Stimulated activated CD4-positive, alpha-beta T cell treated with anti-CD3 and anti-CD28 coated beads, TNF-alpha, amount 100 ng/mL, for 1 hour (primary cell): ENCODE measurements at places on chromosomes 6 and 20.

DNA sequence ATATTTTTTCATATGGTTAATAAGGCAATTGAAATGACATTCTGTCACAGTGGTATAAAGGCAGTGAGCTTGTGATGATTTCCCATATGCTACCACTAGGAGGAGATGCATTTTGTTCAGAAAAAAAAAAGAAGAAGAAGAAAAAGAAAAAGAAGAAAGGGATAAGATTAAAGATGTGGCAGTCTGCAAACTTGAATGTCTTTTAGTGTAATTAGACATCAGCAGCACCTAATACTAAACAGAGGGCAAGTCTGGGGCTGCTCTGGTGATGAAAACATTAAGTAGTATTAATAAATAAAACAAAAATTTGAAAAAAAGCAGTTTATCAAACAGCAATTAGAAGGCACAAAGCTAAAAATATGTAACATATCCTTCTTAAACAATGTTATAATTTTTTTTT lies 95.4 kb upstream of the DEFB112 start:
- DNase-seq, result no peak

DNA sequence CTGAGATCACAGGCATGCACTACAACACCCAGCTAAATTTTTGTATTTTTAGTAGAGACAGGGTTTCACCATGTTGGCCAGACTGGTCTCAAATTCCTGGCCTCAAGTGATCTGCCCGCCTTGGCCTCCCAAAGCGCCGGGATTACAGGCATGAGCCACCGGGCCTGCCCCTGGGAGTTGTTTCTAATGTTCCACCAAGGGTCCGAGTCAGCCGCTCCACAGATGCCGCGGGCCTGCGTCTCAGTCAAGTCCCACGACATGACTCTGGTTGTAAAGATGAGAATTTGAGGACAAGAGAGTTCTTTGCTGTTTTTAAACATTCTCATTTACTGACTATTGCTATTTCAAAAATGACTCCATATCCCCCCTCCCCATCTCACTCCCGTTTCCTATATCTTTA lies 30.8 kb downstream of the BNIP5 start:
- DNase-seq, result no peak

GRCh38 chr6:107632381-107633136 lies 142.6 kb downstream of the SOBP start:
- DNase-seq, result no peak

DNA sequence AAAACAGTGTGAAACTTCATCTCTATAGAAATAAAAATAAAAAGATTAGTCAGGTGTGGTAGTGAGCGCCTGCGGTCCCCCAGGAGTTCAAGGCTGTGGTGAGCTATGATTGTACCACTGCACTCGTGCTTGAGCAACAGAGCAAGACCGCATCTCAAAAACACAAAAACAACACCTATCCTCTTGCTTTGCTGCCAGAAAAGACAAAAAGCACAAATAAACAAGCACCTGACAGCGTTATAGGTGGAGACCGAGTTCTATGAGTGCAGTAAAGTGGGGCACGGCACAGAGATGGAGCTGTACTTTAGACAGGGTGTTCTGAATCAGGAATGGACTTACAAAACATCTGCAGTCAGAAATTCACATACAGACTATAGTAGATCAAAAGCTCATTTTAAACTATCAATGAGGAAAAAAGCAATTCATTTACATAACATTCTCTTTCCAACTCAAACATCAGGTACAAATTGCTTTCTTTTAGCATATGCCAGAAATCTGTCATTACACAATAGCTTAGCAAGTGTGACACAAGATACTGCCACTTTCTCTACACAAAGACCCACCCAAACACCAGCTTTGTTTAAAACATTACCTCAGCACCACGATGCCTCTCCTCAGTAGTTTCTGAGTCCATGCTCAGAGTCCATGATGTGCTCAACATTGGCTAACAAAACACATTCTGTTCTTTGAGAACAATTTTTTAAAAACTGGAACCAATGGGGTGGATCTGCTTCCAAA lies 10.1 kb downstream of the EZR start:
- no peak for DNase-seq

GRCh38 chr20:32052778-32053362 lies 828 bp downstream of the HCK start:
- no peak for DNase-seq

GRCh38 chr20:5002077-5002413 lies 735 bp upstream of the SLC23A2 start:
- DNase-seq, result no peak

DNA sequence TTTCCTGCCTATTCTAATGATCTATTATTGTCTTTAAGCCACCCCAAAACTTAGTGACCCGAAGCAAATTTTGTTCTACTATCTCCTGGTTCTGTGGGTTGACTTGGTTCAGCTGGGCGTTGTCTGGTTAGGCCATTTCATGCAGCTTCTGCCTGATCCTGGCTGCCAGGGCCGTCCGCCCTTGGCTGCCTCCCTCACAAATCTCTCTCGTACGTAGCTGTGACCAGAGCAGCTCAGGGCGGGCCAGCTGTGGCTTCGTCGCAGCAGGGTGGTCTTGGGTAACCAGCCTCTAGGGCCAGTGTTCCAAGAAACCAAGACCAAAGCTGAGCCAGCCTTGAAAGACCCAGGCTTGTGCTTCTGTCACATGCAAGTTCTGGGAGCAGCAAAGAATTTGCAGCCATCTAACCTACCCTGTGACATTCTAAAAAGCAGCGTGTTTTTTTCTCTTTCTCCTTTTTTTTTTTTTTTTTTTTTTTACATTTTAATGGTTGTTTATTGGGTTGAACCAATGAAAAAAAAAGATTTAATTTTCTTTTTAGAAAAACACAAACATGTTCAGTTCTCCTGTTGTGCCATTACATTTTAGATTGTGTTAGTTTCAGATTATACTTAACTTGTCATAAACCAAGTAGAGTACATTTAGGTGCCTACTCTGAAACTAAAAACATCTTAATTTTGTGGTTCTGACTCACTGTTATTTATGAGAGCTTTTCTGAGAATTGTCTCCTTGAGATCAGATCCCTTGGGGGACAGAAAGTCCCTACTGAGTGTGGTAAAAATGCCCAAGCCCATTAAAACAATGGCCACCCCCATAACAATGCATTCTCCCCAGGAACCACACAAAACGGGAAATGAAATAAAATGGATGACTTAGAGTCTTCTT lies 83.9 kb downstream of the ZDHHC14 start:
- DNase-seq, result no peak

GRCh38 chr6:121451250-121451649 lies 15.8 kb downstream of the GJA1 start:
- no peak for DNase-seq

DNA sequence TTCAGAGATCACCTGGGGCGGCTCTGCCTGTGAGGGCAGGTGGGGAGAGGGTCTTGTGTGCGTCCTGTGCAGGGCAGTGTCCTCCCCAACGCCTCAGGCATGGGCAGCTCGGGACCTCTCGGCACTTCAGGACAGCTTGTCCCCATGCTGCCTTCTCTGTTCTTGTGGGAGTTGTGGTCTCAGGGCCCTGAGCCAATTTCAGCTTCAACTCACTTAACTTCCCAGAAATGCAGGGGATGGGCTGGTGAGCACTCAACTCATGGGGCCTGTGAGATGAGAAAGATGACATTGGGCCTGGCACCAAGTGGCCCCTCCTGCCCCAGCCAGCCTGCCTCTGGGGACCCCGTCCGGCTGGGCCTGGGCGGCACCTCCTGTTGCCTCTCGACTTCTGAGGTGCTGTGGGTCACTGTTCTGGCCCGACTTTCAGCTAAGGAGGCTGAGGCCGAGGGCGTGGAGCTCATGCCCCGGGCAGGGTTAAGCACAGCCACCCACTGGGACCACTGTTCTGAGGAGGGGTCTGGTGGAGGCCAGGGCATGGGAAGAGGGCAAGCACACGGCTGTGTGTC lies 6.7 kb downstream of the RGS19 start:
- no peak for DNase-seq

- DNase-seq, result no peak
These were observed 70.4 kb upstream of the FUCA2 start for GRCh38 chr6:143581835-143582480.

DNA sequence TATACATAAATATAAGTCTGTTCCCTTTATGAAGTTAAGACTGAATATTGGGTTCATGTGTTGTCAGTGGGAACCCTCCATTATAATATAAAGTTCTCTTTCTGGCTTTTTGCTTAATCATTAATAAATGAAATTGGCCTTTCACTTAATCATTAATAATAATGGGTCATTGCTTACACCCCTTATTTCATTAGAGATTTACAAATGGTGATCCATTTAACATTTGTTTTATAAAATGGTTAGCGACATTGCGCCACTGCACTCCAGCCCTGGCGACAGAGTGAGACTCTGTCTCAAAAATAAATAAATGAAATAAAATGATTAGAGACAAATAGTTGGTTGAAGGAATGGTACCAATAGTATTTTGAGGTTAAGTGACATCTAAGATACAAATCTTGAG lies 18.5 kb downstream of the DDX43 start:
- no peak for DNase-seq

DNA sequence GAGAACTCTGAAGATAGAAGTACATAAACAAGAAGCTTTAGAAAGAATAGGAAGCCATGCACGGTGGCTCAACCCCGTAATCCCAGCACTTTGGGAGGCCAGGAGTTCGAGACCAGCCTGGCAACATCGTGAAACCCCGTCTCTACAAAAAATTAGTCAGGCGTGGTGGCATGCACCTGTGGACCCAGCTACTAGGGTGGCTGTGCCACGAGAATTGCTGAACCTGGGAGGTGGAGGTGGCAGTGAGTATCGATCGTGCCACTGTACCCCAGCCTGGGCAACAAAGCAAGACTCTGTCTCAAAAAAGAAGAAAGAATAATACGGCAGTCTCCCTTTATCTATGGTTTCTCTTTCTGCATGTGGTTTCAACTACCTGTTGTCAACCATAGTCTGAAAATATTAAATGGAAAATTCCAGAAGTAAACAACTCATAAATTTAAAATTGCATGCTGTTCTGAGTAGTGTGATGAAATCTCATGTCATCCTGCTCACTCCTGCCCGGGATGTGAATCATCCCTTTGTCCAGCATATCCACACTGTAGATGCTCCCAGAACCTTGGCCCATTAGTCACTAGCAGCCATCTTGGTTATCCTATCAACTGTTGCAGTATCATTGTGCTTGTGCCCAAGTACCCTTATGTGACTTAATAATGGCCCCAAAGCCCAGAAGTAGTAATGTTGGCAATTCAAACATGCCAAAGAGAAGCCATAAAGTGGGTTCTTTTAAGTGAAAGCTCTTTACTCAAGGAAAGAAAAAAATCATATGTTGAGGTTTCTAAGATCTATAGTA lies 22.1 kb downstream of the DEK start:
- DNase-seq, result no peak

- DNase-seq, result no peak
These were observed 41.8 kb downstream of the GPR63 start for GRCh38 chr6:96795481-96795880.

DNA sequence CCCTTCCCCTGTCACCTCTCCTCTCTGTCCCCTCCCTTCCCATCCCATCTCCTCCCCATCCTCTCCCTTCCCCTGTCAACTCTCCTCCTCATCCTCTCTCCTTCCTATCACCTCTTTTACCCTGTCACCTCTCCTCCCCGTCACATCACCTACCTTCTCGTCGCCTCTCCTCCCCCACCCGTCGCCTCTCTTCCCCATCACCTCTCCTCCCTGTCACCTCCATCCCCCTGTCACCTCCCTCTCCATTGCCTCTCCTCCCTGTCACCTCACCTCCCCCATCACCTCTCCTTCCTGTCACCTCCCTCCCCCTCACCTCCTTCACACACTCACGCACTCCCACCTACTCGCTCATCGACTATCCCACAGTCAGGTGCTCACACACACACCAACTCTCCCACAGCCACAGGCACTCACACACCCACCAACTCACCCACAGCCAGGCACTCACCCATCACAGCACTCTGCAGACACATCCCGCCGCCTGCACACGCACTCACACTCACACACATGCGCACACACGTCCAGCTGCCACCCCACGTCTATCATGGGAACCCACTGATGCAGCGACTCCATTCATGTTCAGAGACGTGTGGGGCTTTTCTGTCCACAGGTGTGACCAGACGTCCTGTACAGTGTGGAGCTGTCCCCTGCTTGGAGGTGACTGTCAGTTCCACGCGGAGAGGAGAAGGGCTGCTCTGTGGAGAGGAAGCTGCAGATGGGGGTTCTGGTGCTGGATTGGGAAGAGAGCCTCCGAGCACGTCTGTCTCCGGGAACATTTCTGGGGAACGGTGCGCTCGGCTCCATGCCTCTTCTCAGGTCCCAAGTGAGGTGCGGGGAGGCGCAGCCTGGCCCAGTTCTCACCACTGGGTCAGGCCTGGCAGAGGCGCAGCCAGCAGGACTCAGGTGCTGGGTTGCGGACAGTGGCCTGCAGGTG lies 184.3 kb downstream of the TTLL2 start:
- DNase-seq, result no peak

DNA sequence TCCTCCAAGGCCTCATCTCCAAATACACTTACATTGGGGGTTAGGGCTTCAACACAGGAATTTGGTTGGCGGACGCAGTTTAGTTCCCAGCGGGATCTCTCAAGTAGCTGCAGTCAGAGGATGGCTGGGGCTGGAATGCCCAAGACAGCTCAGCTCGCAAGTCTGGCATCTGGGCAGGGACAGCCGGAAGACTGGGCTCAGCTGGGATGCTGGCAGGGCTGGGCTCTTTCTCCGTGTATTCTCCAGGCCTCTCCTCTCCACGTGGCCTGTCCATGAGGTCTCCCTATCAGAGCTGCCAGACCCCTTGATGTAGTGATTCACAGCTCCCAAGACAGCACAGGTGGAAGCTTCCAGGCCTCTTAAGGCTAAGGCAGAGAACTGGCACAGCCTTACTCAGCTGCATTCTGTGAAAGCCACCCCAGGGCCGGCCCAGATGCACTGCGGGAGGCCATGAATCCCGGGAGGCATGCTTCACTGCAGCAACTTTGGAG lies 5.0 kb downstream of the FGD2 start:
- no peak for DNase-seq

DNA sequence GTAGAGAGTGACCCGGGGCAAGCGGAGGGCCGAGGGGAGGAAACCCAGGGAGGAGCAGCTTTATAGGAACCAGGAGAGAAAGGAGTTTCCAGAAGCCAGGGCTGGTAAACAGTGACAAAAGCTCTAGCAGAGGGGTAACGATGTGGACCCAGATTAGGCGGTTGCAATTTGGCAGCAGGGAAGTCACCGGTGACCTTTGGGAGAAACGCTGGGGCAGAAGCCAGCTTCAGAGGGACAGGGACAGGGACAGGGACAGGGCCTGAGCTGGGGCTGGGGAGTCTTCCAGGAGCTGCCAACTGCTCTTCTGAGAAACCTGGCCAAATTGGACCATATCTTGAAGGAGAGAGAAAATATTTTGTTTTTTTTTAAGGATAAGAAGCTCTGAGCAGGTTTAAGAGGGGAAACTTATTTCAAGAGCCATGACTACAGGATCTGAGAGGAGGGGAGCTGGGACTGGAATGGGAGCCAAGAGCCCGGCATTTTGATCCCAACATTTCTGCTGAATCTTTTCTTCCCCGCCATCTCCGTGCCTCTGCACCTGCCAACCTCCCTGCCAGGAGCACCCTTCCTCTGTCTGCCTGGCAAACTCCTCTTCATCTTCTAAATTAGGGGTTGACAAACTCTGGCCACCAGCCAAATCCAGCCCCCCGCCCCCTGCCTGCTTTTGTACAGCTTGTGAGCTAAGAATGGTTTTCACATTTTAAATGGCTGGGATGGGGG lies 22.6 kb upstream of the PREX1 start:
- DNase-seq, result no peak

- DNase-seq, result no peak
These were observed 6.7 kb downstream of the SDC4 start for GRCh38 chr20:45341579-45341938.
